ENCODE measurements at places on chromosomes 6 and 20.
A peak's percentile ranks its signal among the peaks of the same experiment; 100 is the strongest.

DNA sequence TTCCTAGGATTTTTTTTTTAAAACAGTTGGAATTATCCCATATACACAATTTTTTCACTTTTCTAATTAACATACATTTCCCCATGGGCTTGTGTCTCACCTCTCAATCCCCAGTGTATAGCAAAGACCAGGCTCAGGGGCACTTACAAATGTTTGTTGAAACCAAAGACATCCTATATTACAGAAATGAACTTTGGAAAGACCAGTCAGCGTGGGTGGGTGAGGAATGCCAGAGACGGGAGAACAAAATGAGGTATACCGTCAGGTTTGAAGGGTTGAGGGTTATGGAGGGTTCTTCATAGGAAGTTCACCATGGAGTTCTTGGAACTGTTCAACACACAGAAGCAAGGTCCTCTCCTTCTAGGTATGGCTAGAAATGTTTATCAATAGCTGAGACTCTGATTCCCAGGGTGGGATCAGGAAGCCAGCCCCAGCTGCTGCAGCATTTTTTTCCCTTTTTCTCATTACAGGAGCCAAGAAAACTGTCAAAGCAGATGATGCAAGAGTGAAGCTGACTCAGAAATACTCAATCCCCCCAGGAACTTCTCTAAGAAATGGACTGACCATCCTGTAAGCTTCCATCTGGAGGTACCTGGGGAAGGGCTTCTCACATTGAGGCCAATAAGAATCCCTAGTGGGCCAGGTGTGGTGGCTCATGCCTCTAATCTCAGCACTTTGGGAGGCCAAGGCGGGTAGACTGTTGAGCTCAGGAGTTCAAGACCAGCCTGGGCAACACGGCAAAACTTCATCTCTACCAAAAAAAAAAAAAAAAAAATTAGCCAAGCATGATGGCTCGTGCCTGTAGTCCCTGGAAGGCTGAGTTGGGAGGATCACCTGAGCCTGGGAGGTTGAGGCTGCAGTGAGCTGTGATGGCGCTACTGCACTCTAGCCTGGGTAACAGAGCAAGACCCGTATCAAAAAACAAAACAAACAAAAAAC lies 15.9 kb upstream of the TBC1D20 start:
- DNase-seq: no peak

- DNase-seq: no peak
These were observed 430 bp upstream of the SOX18 start for GRCh38 chr20:64049878-64050260.

DNA sequence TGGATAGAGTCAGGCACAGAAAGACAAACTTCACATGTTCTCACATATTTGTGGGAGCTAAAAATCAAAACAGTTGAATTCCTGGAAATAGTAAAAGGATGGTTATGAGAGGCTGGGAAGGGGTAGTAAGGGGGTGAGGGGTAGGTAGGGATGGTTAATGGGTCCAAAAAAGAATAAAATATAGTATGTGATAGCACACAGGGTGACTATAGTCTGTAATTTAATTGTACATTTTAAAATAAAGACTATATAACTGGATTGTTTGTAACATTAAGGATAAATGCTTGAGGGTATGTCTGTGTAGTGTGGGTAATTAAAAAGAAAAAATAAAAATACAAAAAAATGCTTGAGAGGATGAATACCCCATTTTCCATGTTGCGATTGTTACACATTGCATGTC lies 9.9 kb downstream of the SRSF6 start:
- DNase-seq: no peak

- DNase-seq: no peak
These were observed 13.9 kb downstream of the PI16 start for GRCh38 chr6:36968266-36968977.

GRCh38 chr20:48716086-48716485 lies 111.7 kb downstream of the PREX1 start:
- no peak for DNase-seq

GRCh38 chr6:42387336-42387735 lies 64.4 kb downstream of the TRERF1 start:
- no peak for DNase-seq

- peak; percentile 26 for DNase-seq
These were observed 42.3 kb upstream of the COL21A1 start for GRCh38 chr6:56289721-56290120.

DNA sequence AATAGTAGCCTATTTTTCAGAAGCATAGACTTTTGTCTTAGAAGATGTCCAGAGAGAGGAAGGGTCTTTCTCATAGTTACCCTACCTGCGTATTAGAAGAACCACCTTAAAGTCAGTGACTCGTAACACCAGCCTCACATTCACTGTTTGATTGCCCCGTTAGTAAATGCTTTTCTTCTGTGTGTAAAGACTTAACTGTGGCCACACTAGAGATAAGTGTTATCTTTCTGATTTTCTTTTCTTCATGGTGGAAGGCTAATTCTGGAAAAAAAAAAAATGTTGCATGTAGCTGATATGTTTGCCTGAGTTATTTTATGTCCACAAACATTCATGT lies 83.9 kb downstream of the SAMD3 start:
- DNase-seq: no peak

DNA sequence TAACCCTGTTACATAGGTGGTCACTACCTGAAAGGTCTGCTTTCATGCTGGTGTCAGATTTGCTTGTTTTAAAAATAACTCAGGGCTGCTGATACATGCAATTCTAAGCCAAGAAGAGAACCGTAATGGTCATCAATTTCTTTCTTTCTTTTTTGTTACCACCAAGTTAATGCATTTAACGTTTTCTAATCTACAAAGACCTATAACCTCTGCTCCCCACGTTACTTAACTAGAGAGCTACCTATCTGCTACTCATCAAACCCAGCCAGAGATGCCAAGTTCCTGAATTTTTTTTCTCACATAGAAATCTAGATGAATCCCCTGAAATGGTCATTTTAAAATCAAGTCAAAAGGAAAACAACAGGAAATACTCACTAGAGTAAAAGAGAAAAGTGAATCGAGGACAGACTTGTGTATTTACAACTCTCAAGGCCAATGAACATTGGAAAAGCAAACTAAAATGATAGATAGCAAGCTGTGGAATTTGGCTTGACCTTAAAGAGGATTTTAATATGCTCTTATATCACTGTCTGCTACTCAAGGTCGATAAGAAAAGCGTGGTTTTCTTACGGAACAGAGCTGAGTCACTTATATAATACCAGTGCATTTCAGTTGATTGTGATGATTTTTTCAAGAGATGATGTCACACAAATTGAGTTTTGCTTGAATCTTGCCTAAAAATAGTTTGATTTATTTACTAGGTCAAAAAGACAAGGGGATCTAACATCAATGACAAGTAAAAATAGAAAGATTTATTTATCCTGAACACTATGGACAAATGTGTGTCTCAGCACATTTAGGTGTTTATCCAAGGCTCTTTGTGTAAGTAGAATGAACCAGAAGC lies 67.9 kb downstream of the SGK1 start:
- no peak for DNase-seq

DNA sequence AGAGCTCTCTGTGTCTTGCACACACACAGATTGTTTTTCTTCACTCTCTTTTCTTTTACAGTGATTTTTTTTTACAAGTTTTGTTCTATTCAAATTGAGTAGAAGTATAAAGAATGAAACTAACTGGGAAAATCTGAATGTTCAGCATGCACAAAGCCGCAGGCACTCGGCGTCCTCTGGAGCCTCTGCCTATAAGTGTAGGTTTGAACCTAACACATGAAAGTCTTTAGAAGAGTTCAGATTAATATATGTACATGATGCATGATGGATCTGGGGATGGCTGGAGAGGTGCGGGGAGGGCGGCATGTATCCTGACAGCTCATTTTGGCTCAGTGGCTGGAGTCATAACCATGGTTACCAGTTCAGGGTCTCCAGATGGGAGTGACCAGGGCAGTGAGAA lies 301.1 kb upstream of the CDH4 start:
- no peak for DNase-seq

DNA sequence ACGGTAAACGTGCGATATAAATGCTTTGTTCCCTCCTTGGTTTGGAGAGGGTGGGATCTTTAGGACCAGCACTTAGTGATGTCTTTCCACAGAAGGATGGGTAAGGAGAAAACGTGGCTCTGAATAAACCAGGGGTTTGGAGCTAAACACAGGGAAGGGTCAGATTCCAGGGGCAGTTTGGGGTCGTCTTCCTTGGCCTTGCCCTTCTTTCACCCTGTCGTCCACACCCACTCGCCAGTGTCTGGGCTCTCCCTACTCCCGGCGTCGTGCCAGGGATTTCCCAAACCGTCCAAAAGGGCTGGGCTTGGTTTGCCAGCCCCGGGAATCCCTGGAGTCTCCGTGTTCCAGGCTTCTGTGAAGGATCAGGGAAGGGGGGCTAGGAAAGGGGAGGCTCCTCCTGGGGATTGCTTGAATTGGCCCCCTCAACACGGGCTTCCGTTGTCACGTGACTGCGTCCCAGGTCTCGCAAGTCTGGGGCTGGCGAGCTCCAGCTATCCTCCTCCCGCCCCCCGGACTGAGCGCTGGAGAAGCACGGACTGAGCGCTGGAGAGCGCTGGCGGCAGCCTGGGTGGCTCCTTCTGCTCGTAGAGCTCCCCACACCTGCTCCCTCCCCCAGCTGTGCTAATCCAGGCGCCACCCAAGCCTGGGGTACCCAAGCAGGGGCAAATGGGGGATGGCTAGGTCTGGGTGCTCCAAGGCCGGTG lies 9.4 kb upstream of the ARMC12 start:
- DNase-seq: peak; percentile 59

- no peak for DNase-seq
These were observed 38.1 kb downstream of the B4GALT5 start for GRCh38 chr20:49675368-49676151.

GRCh38 chr6:168122521-168122920 lies 43.5 kb upstream of the FRMD1 start:
- no peak for DNase-seq

- DNase-seq: no peak
These were observed 1.2 kb downstream of the CST7 start for GRCh38 chr20:24950128-24950835.

DNA sequence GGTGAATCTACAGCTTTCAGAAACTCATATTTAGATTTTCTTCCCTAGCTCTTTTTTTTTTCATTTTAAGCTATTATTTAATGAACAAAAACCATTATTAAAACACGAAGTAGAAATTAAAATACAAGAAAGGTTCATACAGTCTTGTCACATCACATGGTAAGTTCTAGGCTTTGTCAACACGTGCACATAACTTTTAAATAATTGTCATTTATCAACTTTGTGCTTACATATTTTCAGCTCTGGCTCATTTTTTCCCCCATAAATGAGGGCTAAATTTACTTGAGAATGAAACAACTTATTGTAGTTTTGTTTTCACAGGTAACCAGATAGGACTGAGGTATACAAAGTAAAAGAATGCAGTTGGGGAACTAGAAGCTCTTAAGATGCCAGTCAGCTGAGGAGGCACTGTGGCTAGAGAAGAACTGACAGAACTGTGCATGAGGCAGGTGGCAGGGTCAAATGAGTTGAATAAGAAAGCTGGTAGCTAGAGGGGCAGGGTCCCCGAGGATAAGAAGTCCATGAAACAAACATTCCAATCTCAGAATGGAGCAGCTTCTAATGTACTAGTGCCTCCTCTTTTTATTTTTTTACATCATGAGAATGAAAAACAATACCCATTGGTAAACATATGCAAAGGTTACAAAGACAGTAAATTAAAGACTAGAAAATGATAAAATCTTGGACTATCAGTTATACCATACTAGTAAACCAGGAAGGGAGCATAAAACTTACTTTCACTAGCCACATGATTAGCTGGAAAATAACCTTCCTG lies 141.5 kb downstream of the MYB start:
- DNase-seq: peak; percentile 31

GRCh38 chr6:106356378-106356777 lies 4.1 kb upstream of the CRYBG1 start:
- DNase-seq: no peak

DNA sequence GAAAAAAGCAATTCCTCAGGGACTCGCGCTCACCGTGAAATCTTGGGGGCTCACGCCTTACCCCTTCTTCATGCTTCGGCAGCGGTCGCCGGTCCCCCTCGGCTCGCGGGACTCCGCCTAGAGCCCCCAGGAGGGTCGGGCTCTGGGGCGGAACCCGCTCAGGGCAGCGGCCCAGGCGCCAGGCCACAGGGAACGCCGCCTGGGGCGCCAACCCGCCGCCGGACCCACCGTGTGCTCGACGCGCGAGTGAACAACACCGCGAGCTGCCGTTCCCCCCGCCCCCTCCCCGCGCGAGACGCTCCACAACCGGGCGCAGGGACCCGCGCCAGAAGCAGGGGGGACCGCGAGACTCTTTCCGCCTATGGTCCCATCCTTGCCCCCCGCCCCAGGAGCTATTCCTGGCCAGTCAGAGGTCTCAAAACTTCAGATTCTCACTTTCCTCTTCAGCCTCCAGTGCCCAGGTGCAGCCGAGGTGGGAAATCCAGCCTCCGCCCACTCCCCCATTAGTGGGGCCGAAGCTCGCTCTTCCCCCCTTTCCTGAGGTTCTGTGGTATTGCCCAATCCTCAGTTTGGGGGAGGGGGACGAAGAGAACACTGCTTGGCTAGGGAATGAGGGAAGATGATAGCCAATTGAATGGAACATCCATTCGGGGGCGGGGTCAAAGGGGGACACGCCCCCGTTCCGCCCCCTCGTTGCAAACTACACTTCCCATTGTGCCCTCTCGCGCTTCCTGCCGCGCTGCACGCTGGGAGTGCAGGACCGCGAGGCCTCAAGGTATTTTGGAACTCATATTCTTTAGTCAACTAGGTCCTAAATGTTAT lies at the start of gene WASF1:
TSS of gene WASF1 (minus strand) at position 265 of the 822 bp plus-strand sequence. CDS start 52,069 bp downstream, outside the sequence.
- peak; percentile 93 for DNase-seq

DNA sequence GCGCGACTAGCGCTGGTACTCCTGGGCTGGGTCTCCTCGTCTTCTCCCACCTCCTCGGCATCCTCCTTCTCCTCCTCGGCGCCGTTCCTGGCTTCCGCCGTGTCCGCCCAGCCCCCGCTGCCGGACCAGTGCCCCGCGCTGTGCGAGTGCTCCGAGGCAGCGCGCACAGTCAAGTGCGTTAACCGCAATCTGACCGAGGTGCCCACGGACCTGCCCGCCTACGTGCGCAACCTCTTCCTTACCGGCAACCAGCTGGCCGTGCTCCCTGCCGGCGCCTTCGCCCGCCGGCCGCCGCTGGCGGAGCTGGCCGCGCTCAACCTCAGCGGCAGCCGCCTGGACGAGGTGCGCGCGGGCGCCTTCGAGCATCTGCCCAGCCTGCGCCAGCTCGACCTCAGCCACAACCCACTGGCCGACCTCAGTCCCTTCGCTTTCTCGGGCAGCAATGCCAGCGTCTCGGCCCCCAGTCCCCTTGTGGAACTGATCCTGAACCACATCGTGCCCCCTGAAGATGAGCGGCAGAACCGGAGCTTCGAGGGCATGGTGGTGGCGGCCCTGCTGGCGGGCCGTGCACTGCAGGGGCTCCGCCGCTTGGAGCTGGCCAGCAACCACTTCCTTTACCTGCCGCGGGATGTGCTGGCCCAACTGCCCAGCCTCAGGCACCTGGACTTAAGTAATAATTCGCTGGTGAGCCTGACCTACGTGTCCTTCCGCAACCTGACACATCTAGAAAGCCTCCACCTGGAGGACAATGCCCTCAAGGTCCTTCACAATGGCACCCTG lies 1.6 kb downstream of the TPBG start:
- no peak for DNase-seq

GRCh38 chr6:84442208-84442607 lies 214.8 kb upstream of the CEP162 start:
- DNase-seq: no peak

GRCh38 chr20:46820682-46821081 lies 74.0 kb upstream of the EYA2 start:
- DNase-seq: no peak

Measured in MV-4-11 (cell line).